Dermis microvascular lymphatic vessel endothelial cell (primary cell): ENCODE measurements at places on chromosomes 7 and 10. TPM values are rescaled to one million over a fixed set of nuclear protein-coding genes. Genes with fewer than 3 reads are reported as not detected.
A peak's percentile ranks its signal among the peaks of the same experiment; 100 is the strongest.

DNA sequence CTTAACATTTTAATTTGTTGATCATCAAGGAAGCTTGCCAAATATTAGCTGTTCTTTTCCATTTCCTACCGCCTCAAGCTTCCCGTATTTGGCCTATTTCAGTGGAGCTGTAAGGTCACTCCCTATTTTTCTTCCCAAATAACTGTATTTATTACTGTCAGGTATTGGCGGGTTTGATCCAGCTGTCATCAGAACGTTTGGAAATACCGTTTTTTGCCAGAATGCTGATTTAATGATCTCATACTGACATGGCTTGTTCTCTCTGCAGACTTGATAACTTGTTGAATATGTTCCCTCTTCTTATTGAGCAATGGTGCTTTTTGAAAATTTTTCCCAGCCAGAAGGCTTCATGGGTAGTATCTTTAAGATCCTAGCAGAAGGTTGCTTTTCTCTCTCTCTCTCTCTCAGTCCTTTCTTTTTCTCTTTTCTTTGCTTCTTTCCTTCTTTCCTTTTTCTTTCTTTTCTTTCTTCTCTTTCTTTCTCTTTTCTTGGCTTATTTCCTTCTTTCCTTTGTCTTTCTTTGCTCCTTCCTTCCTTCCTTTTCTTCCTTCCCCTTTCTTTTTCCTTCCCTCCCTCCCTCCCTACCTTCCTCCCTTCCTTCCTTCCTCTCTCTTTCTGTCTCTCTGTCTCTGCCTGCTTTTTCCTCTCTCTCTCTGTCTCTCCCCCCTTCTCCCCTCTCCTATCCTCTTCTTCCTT, 42.1 kb downstream of the CUX1 start:
- peak; percentile 59 for DNase-seq

The GLI3 gene
- 0.25 and 0.26 TPM in 2 replicates for total RNA-seq

The AKR1C4 gene
- 0.13 TPM in 1 of 2 replicates, not detected in the other for total RNA-seq

DNA sequence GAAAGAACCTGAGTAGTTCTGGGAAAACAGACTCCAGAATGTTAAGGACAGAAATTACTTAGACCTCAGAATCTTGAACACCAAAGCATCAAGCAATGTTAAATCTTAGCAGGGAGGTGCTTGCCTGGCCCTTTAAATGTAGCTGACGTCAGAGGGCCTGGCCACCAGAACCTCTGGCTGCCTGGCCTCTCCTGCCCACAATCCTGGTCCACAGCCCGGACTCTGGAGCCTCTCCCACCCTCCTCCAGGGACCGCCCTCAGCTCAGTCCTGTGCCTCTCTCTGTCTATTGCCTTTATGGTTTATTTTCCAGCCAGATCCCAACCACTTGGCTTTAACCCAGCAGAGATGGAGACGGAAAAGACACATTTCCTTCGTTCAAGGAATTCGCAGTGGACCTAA, 42.2 kb upstream of the EGR2 start:
- no peak for DNase-seq

The RABGEF1 gene
- total RNA-seq = 18.1 and 22.4 TPM in 2 replicates

DNA sequence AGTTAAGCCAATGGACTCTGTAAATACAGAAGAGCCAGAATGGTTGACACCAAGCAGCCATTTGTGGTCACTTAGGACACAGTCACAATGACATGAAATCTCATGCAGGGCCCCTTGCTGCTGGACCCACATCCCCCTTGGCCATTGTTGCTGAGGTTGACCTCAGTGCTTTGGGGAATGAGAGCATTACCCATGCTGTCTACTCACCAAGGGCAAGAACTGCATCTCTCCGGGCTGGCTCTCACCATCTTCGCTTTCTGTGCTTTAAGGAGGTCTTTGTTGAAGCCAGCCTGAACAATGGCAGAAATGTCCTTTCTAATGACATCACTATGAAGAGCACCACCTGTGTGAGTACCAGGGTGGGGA, 30.1 kb upstream of the ZNF488 start:
- DNase-seq = no peak
